Activated CD8-positive, alpha-beta T cell treated with anti-CD3 and anti-CD28 coated beads for 36 hours (primary cell): ENCODE measurements at places on chromosomes 12 and 14. TPM values are rescaled to one million over a fixed set of nuclear protein-coding genes. Genes with fewer than 3 reads are reported as not detected.

DNA sequence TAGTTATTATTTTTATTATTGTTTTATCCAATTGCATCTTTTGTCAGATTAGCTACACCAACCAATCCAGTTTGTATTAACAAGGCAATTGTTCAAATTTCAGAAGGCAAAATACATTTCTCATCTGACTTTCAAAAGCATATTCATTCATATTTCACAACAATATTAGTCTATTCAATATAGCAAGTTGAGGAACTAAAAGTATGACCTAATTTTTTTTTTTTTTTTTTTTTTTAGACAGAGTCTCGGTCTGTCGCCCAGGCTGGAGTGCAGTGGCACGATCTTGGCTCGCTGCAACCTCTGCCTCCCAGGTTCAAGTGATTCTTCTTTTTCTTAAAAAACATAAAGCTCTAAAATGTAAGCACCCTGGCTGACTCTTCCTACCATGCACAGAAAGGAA is 17.3 kb downstream of the COX14 start:
- H3K27ac ChIP-seq: no peak overlapping the region
- peaks cover 15% of the 10 kb centered on the region for H3K4me1 ChIP-seq
- no peak overlapping the region for H3K4me3 ChIP-seq
- H3K36me3 ChIP-seq: peaks cover 29% of the 10 kb centered on the region
- no peaks in the 10 kb centered on the region for H3K27me3 ChIP-seq
- no peak for DNase-seq

DNA sequence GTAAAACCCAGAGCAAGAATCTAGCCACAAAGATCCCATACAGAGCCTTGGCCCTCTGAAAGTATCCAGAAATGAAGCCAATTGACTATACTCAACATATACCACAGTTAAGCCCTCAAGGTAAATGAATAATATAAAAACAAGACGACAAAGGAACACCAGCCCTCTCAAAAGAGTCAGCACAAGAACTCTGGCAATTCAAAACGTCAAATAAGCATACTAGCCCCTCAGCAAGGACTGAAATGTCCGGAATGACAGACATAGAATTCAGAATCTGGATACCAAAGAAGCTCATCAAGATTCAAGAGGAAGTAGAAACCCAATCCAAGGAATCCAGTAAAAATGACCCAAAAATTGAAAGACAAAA is 49.9 kb downstream of the GTF2A1 start:
- no peaks in the 10 kb centered on the region for H3K27me3 ChIP-seq
- peaks cover 15% of the 10 kb centered on the region for H3K4me1 ChIP-seq
- H3K36me3 ChIP-seq: no peaks in the 10 kb centered on the region
- peak overlapping the region; percentile 90 for H3K4me3 ChIP-seq
- DNase-seq: no peak

DNA sequence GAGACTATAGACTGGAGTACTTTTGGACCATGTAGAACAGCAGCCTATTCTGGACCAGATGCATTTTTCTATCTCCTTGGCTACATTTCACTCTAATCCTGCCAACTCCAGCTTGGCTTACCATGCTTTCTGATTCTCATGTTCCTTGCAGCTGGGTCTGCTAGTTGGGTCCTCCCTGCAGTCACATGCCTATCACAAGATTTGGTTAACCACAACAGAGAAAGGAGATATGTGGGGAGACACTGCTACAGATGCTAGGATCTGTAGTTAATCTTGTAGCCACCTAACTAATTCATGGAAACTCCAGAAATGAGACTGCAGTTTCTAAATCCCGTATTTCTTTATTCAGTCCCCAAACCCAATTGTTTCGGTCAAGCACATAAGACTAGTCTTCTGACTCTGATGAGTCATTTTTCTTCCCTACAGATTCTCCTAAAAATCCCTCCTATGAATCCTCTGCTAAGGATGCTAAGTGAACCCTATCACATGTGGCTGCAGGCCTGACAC is 410.6 kb downstream of the DAD1 start:
- H3K4me3 ChIP-seq: no peak overlapping the region
- no peaks in the 10 kb centered on the region for H3K27me3 ChIP-seq
- no peaks in the 10 kb centered on the region for H3K36me3 ChIP-seq
- peaks cover 14% of the 10 kb centered on the region for H3K4me1 ChIP-seq
- H3K27ac ChIP-seq: no peak overlapping the region

DNA sequence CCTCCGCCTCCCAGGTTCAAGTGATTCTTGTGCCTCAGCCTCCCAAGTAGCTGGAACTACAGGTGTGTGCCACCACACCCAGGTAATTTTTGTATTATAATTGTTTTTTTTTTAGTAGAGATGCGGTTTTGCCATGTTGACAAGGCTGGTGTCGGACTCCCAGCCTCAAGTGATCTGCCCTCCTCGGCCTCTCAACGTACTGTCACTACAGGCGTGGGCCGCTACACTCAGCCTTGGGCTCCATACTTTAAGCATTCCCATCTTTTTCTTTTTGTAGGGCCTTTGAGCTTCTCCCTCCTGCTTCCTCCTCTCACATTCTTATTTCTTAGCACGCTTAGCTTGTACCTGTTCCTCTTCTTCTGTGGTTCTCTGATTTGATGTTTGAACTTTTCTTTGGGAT is 62.8 kb downstream of the SERPINA3 start:
- H3K36me3 ChIP-seq: no peaks in the 10 kb centered on the region
- H3K27me3 ChIP-seq: peaks cover 13% of the 10 kb centered on the region
- no peak for DNase-seq

- H3K4me1 ChIP-seq: no peaks in the 10 kb centered on the region
- H3K4me3 ChIP-seq: no peak overlapping the region
- no peaks in the 10 kb centered on the region for H3K27me3 ChIP-seq
- no peak overlapping the region for H3K27ac ChIP-seq
These were observed 118.0 kb downstream of the TRHDE start for GRCh38 chr12:72390146-72390545.

DNA sequence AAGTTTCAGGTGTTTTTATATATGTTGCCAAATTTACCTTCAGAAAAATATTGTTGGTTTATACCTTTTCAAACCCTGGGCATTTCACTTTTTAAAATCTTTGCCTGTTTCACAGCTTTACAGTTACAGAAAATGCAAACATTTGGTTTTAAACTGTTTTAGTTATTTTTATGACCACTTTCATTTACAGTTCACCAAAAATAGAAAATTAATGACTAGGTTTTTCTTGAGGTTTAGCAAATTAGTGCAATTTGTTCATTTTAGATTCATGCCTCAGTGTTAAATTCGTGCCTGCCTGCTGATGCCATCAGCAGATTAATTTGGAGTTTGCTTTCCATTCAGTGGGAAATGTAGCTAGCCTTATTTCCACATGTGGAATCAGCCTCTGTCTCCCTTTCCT is 45.5 kb downstream of the RIC8B start:
- no peak for DNase-seq
- no peak overlapping the region for H3K4me3 ChIP-seq
- peaks cover 22% of the 10 kb centered on the region for H3K36me3 ChIP-seq
- peaks cover 4% of the 10 kb centered on the region for H3K4me1 ChIP-seq
- no peak overlapping the region for H3K27ac ChIP-seq

DNA sequence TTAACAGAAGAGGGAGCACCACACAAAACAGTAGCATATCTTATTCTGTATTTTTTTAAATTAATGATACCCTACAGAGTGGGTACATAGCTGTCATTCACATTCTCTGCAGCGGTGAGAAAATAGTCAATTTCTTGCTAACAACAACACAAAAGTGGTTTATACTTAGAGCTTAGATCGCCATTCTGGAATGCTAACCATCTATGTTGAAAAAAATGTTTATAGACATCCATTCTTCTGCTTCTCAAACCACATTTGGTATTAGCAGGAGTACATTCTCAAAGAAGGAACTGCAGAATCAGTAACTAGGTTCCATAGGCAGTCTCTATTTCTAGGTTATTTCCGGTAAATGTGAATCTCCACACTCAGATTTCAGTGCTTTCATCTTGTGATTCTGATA is 185.9 kb downstream of the PPFIA2 start:
- no peak for DNase-seq
- H3K36me3 ChIP-seq: no peaks in the 10 kb centered on the region
- H3K4me3 ChIP-seq: no peak overlapping the region

- H3K27ac ChIP-seq: peak overlapping the region; percentile 88
- peaks cover 17% of the 10 kb centered on the region for H3K27me3 ChIP-seq
- peak; percentile 64 for DNase-seq
- peak overlapping the region; percentile 87 for H3K4me3 ChIP-seq
These were observed 46.2 kb downstream of the BCAT1 start for GRCh38 chr12:24902511-24903328.

- peaks cover 15% of the 10 kb centered on the region for H3K36me3 ChIP-seq
- peaks cover 62% of the 10 kb centered on the region for H3K4me1 ChIP-seq
- peak within 1 kb of the TSS; percentile 96 for H3K27ac ChIP-seq
- peak; percentile 96 for DNase-seq
These were observed at the start of gene GPR132 for GRCh38 chr14:105065280-105066228. Gene GPR132, minus strand, starts transcription at chr14:105065430. Its CDS starts 10,010 bp downstream, at chr14:105055420.

- H3K36me3 ChIP-seq: no peaks in the 10 kb centered on the region
- H3K4me1 ChIP-seq: no peaks in the 10 kb centered on the region
- no peak overlapping the region for H3K4me3 ChIP-seq
- no peak overlapping the region for H3K27ac ChIP-seq
- DNase-seq: no peak
These were observed 689.7 kb downstream of the BCL11B start for GRCh38 chr14:98582276-98582675.

DNA sequence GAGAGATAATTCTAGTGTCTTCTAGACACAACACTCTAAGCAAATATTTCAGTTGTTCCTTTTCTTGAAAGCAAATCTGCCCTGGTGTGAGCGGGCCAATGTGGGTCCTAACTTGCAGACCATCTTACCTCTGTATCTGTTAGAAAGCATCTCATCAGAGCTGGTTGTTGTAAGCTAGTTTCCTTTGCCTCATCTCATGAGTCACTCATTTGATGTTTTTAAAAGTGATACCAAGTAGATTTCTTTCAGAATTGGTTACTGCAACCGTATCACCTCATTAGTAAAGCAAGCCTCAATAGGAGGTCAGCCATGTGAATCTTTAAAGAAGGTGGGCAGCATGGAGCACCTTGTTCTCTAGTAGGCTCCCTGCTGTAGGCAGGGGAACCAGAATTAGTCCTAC is 78.6 kb downstream of the DAAM1 start:
- H3K4me3 ChIP-seq: no peak overlapping the region
- peaks cover 19% of the 10 kb centered on the region for H3K4me1 ChIP-seq
- no peaks in the 10 kb centered on the region for H3K27me3 ChIP-seq
- peaks cover 24% of the 10 kb centered on the region for H3K36me3 ChIP-seq

DNA sequence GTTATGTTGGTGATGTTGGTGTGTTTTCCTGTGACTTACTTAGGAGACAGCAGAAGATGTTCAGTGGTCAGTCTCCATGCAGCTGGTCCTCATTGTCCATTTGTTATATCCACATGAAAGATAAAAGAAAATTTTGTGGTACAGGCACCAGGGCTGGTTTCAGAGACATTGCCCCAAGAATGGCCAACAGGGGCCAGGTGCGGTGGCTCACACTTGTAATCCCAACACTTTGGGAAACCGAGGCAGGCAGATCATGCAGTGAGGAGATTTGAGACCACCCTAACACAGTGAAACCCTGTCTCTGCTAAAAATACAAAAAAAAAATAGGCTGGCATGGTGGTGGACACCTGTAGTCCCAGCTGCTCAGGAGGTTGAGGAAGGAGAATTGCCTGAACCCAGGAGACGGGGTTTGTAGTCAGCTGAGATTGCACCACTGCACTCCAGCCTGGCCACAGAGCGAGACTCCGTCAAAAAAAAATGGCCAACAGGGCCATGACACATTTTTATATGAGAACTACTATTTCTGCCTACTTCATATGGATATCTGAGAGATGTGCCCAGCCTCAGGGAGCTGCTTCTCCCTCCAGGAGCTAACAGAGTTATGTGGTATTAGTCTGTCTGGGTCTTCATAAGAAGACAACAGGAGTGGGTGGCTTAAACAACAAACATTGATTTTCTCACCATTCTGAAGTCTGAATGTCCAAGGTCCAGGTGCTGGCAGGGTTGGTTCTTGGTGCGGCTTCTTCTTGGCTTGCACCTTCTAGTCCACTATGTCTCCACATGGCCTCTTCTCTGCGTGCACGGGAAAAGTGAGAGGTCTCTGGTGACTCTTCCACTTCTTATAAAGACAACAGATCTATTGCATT is 821.7 kb downstream of the TMEM121 start:
- H3K27ac ChIP-seq: no peak overlapping the region
- no peak for DNase-seq
- no peak overlapping the region for H3K4me3 ChIP-seq
- H3K27me3 ChIP-seq: peaks cover 3% of the 10 kb centered on the region
- H3K36me3 ChIP-seq: no peaks in the 10 kb centered on the region

- no peaks in the 10 kb centered on the region for H3K27me3 ChIP-seq
- no peaks in the 10 kb centered on the region for H3K4me1 ChIP-seq
These were observed 171.5 kb downstream of the ASCL1 start for GRCh38 chr12:103128862-103129501.

DNA sequence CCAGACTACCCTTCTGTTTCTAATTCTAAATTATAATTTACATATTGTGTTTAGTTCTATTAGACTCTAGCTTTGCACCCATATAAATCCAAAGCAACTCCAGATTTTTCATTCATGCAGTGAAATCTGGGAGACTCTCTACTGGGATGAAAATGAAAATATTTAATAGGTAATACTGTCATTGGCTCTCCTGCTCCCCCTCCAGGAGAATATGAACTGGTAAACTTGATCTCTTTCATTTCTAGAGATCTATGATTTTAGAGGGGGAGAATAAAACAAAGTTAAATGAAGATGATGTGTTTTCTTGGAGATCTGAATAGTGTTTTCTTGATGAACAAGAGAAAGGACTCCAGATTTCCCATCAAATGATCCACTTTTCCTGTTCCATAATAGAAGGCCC is 104.3 kb upstream of the TMCC3 start:
- H3K4me3 ChIP-seq: no peak overlapping the region
- peaks cover 15% of the 10 kb centered on the region for H3K27me3 ChIP-seq
- H3K4me1 ChIP-seq: no peaks in the 10 kb centered on the region
- H3K27ac ChIP-seq: no peak overlapping the region
- no peak for DNase-seq

DNA sequence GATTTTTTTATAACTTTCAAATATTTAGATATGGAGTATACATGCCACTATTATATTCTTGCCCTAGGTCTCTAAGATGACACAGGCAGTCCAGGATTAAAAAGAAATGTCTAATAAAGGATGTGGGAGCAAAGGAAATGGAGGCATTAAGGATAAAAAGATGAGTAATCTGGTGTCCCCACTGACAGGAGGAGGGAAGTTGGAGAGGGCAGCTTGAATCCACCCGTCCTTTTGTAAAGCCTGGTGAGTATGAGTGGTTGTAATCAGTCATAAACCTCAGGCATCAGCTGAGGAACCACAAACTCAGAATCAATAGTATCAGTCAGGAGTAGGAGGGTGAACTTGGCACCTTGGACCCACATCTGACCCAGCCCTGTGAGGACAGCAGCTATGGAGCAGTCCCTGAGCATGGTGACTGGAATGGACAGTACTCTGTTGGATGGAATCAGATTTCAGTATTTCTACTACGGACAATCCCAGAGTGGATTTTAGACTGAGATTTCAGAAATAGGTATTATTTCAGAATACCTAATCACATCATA is 100.5 kb downstream of the EXOC5 start:
- no peak overlapping the region for H3K4me3 ChIP-seq
- no peaks in the 10 kb centered on the region for H3K4me1 ChIP-seq
- H3K27ac ChIP-seq: no peak overlapping the region
- DNase-seq: no peak
- H3K36me3 ChIP-seq: no peaks in the 10 kb centered on the region
- peaks cover 6% of the 10 kb centered on the region for H3K27me3 ChIP-seq

Gene CYP46A1
- total RNA-seq: 0.20 TPM

Gene LHX5
- total RNA-seq: not detected

Gene MYF5
- not detected for total RNA-seq
